AG20443 (cell line): ENCODE measurements at places on chromosomes 13 and 19.

GRCh38 chr13:55554741-55555140 is 1586.0 kb upstream of the PRR20A start:
- no peak for DNase-seq

DNA sequence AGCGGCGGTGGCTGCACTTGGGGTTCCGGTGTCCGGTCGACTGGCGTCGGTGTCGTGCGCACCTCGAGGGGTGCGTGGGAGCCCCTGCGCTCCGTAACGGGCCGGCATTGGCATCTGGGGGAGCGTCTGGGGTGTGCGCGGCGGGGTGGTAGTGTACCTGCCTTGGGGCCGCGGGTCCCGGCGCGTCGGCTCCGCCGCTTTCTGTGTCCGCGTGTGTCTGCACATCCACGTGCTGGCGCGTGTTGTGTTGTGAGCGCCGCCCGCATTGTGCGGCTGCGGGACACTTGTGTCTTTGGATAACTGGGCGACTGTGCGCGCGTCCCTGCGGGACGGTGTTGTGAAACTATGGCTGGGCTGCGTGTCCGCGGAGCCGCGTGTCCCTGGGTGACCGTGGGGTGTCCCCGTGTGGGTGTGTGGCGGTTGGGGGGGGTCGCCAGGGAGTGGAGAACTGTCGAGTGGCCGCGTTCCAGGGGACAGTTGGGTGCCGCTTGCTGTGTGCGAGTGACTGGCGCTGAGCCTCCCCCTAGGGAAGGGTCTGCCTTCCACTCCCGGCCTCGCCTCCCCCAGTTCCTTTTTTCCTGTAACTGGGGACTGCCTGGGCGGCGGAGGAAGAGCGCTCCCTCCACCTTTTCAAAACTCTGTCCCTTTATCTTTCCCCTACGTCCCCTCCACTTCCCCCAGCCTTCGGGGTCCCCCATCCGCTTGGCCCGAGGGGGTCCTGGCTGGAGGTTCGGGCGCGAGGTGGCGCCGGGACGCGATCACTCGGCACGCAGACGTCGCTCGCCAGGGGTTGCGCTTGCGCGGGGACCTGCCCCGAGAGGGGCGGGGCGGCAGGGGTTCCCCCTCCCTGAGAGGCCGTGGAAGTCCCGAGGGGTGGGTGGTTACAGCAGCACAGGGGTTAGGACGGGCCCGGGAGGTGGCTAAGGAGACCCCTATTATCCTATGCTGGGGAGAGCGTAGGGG is 5.7 kb upstream of the NFIC start:
- DNase-seq, result peak; percentile 78

DNA sequence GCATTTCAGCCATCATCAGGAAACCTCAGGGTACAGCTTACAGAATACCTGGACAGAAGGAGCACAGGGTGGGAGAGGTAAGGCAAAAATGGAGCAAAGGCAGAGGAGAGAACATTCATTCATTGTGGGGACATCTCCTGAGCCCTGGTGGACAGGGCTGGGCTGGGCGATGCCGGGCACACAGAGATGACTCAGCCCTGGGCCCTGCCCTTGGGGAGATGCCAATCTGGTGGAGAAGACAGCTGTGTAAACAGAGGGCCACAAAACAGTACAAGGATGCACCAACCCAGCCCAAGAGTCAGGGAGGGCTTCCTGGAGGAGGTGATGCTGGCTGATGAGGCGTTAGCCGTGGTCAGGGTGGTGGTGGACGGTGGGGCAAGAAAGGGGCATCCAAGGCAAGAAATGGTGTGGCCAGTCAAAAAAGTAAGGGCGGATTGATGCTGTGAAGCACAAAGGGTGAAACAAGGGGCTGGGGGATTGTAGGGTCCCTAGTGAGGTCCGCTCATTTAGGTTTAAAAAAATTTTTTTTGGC is 3.6 kb upstream of the HAS1 start:
- DNase-seq, result peak; percentile 83

GRCh38 chr19:48121909-48122371 is 11.3 kb upstream of the PLA2G4C start:
- no peak for DNase-seq

DNA sequence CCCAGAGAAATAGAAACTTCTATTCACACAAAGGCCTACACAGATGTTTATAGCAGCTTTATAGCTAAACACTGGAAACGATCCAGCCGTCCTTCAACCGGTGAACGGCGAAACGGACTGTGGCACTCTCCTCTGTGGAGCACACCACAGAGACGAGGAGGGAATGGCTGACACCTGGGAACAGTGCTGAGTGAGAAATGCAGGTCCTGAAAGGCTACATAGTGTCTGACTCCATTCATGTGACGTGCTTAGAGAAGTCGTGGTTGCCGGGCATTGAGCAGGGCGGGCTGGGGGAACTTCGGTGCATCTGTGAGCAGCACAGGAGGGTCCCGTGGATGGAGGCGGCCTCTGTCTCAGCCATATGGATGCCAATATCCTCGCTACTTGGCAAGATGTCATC is 3.1 kb upstream of the GRK1 start:
- DNase-seq, result no peak

GRCh38 chr13:60402022-60402421 is 5.0 kb downstream of the TDRD3 start:
- DNase-seq, result no peak

DNA sequence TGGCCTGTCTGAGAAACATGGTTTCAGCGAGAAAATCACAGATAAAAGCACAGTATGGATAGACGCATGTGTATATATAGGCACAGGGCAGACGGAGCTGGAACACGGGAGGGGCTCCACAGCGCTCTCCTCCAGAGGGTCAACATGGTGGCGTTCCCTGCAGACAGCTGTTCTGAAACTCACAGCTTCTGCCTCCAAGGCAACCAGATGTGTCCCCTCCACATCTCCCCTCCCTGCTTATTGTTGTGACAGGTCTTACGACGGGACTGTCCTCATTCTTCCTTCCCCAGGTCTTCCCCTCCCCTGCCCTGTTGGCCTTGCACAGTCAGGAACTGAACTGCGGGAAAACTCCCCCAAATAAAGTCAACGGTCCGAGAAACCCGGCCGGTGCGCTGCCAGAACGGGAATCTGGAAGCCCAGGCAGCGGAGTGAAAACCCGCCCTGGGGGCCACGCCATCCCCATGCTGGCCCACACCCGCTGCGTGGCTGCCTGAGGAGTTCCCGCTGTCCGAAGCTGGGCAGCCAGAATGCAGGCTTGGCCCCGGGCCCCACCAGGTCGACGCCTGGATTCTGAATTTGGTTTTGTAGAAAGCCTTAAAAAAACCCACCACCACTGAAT is 2.6 kb upstream of the TIMM13 start:
- no peak for DNase-seq

DNA sequence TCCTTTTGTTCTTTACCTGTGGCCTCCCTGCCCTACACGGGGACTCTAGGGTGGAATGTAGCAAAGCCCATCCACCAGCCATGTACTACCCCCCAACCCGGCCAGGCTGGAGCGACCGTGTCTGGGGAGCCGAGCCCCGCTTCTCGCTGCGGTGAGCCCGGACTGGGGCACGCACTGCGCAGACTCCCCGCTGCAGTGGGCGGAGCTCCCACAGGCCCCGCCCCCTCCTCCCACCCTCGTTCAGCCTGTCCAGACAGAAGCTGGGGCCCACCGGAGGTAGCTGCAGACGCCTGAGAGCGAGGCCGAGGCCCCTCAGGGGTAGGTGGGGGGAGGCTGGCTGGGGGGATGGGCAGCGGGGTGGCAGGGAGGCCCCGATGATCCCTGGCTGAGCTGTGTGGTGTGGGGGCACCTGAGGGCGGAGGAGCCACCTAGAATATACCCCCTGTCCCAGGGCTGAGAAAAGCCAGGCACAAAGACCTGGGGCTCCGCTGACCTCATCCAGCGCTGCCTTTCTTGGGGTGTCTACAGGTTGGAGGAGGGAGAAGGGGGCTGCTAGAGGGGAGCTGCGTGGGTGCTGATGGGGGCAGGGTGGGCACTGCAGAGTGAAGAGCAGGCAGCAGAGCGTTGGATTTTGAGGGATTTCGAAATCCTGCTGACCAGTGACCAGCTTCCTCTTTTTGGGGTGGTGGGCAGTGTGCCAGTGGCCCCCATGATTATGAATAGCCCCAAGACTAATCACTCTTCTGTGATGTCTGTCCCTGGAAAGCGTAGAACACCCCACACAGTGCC is 17.3 kb downstream of the PLD3 start:
- peak; percentile 86 for DNase-seq

GRCh38 chr13:32791545-32792172 is 205.4 kb downstream of the PDS5B start:
- DNase-seq, result no peak

DNA sequence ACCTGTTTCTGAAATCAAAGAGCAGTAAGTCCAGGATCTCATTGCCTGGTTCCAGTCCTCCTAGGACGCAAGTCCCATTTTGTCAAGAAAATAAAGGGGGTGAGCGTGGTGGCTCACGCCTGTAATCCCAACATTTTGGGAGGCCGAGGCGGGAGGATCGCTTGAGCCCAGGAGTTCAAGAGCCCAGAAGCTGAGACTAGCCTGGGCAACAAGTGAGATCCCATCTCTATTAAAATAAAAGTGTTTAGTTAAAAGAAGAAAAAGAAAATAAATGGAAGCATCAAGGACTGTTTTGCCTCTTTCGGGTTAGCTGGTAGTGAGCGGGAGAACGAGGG is 344 bp upstream of the HAUS5 start:
- DNase-seq, result no peak

DNA sequence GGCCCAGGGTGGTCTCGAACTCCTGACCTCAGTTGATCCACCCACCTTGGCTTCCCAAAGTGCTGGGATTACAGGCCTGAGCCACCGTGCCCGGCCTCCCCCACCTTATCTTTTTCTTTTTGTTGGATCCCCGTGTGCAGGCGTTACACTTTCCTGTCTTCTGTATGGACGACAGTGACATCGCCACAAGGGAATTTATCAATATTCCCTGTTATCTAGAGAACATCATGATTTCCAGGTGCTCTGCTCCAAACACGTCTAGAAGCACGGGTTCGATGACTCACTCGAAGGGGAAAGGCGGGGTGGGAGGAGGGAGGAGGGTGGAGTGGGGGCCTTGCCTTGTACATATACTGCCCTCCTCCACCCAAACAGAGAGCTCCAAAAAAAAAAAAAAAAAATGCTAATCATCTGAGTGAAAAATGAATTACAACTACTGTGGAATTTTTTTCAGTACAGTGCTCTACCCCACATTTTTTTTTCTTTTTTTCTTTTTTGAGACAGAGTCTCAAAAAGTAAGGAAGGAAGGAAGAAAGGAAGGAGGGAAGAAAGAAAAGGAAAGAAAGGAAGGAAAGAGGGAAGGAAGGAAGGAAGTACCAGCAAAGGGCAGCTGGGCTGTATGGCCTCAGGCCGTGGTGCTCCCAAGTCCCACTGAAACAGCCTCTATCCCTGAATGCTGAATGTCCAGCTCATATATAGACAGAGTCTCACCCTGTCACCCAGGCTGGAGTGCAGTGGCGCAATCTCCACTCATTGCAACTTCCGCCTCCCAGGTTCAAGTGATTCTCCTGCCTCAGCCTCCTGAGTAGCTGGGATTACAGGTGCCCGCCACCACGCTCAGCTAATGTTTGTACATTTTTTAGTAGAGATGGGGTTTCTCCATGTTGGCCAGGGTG is 36.8 kb downstream of the INSR start:
- peak; percentile 33 for DNase-seq

GRCh38 chr13:26616126-26616525 is 58.6 kb downstream of the WASF3 start:
- peak; percentile 62 for DNase-seq

GRCh38 chr19:50657712-50658440 is 8.6 kb downstream of the C19orf81 start:
- DNase-seq, result peak; percentile 96

- DNase-seq, result no peak
Observed at GRCh38 chr13:19268331-19268730, 86.7 kb upstream of the TUBA3C start.

DNA sequence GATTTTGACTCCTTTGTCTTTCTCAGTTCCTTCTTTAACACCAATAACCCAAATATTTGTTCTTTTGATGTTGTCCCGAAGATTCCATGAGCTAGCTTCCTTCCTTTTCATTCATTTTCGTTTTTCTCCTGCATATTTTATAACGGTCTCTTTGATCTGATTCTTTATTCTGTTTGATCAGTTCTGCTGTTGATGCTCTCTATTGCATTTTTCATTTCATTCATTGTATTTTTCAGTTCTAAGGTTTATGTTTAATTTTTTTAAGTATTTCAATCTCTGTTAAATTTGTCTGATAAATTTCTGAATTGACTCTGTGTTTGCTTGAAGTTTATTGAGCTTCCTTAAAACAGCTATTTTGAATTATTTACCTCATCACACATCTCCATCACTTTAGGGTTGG is 68.4 kb upstream of the LRCH1 start:
- DNase-seq, result no peak

DNA sequence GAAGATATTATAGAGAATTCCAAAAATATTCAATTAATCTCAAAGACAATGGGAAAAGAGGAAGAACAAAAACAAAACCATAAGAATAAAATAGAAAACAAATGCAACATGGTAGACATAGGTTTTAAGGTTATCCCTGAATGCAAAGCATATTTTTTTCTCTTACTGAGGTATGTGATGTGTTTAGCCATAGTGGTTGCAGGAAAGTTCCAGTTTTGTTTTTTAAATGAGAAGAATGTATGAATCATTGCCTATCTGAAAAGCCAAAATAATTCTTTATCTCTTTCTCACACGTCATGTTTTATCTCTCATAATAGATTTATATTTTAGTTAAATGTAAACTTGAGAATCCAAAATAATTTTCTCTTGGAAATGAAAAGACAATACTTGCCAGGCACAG is 2591.7 kb upstream of the PCDH20 start:
- DNase-seq, result no peak

DNA sequence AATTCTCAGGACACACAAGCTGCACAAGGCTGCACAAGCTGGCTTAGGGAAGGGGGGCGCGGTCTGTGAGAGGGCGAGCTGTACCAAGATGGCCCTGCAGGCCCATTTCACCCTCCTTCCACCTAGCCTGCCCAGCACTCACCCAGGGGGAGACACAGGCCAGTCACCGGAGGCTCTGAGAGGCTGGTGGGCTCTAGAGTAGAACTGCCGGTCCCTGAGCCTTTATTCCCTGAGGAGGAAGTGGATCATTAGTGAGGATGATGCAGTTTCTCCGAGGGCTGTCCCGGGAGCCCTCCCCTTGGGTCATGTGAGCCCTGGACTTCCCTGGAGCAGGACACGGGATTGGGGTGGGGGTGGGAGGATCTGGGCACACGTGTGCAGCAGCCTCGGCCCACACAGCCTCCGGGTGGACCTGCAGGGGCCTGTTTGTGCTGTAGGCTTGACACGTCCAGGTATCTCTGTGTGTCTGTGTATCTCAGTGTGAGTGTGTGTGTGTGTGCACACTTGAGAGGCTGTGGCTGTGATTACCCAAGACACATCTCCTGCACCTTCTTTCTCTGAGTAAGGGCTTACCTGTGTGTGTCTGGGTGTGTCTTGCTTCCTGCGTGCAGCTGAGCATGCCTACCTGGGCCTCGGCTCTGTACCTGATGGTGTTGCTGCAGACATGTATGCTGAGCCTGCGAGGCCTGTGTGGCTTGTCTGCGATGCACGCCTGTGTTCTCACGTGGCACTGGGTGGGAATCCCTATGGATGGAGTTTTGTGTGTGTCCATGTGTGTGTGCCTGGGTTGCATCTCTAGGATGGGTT is at the start of gene ACP5:
TSS of gene ACP5 (minus strand) at position 195 of the 807 bp plus-strand sequence. CDS start 328 bp downstream, outside the sequence.
- DNase-seq, result peak; percentile 30

- DNase-seq, result peak; percentile 33
Observed at GRCh38 chr19:13281567-13282291, 131.5 kb downstream of the IER2 start.

- DNase-seq, result no peak
Observed at GRCh38 chr13:109881347-109881725, 95.0 kb upstream of the IRS2 start.

- no peak for DNase-seq
Observed at GRCh38 chr19:4174213-4174894, 8.0 kb downstream of the SIRT6 start.
